Jurkat, Clone E6-1 (cell line): ENCODE measurements at places on chromosomes 12 and 14.

DNA sequence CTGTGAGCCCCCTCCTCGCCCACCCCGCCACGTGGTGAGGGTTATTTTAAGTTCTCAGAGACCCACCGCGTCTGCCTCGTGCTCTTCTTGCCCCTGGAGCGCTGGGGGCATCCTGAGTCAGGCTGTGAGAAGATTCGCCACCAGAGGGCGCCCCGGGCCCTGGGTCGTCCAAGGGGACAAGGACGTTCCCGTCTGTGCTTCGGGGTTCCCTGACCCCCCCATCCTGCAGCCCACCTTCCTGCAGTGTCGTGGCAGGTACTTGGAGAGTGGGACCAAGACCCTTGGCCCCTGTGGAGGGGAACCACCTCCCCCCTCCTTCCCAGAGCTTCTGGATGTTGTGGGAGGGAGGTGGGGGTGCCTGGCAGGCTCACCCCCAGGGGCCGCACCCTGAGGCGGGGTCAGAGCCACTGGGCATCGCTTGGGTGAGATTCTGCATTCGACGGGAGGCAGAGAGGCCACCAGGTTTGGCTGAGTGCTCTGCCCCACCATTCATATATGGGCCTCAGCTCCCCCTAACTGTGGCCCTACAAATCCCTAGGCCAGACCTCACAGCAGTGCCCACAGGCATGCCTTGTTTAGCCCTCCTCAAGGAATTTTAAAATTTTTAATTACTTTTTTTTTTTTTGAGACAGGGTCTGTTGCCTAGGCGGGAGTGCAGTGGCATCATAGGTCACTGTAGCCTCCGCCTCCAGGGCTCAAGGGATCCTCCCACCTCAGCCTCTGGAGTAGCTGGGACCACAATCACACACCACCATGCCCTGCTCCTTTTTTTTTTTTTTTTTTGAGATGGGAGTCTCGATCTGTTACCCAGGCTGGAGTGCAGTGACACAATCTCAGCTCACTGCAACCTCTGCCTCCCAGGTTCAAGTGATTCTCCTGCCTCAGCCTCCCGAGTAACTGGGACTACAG, 17.0 kb downstream of the RHOF start:
- no peak for DNase-seq

- DNase-seq: no peak
These were observed 308.2 kb upstream of the FBXO33 start for GRCh38 chr14:39740454-39740853.

GRCh38 chr14:96246539-96246847, 9.5 kb upstream of the BDKRB1 start:
- DNase-seq: no peak

DNA sequence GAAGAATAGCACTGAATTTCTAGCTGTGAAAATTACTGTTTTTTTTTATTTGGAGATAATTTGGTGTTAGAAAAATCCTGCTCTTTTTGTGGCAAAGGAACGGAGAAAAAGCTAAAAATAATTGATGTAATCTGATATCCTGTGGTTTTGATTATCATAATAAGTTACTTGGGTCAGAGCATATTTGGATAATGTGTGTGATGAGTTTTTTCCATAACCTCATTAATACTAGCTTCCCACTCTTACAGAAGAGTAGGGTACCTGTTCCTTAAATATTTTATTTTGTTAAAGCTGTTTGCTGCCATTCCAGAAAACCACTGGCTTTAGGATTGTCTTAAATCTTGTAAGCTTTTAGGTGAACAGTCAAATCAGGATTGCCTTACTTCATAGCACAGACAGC, 4.7 kb downstream of the PSMC6 start:
- no peak for DNase-seq

DNA sequence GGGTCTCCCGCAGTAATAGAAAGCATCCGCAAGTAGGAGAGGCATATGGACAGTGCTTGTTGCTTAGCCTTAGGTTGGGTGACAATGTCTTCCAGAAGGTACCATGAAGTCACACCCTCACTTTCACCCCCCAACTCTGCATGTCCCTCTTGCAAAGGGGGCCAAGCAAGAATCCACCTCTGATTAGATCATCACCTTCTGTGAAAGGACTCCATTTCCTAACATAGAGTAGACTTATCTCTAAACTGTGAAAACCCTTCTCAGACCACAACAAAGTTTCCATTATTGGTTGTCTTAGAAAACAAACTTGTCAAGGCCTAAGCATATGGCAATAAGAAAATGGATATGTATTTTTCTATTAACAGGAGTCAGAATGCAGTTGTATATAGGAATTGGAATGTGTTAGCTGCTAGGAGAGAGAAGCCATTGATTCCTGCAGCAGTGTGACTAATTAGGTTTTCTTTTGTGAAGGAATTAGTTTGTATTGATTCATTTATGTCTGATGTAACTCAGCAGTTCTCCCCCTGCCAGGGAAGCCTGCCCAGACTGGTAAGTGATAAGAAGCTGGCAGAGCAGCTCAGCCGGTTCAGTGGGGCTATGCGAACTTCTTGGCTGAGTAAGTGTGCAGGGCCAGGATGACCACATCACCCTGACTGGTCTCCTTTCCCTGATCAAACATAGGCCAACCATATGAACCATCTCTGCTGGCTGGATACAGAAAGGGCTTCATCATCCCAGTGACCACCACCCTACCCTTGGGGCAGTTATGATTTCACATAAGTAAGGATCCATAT, 107.3 kb upstream of the CCDC196 start:
- no peak for DNase-seq

GRCh38 chr12:44835641-44836379, 40.3 kb downstream of the NELL2 start:
- no peak for DNase-seq

DNA sequence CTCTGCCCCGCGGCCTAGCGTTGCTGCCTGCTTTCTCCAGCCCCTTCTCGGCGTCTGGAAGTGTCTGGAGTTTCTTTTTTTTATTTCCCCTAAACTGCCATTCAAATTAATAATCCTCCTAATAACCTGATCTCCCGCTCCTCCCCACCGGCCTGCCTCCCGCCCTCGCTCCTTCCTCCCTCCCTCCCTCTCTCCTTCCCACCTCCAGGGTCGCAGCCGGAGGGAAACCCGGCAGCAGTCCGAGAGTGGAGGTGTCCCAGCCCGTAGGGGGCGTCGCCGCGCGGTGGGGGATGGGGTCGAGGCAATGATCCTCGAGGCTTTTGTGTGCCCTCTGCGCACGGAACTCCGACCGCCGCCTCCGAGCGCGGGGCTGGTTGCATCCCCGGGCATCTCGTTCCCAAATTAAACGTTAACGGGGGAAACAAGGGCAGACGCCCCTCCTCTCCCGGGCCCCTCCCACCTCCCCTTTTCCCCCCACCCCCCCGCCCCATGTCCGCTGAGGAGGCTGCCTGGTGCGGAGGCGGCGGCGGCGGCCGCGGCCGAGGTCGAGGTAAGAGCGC, 1.0 kb upstream of the SOCS2 start:
- peak; percentile 35 for DNase-seq

DNA sequence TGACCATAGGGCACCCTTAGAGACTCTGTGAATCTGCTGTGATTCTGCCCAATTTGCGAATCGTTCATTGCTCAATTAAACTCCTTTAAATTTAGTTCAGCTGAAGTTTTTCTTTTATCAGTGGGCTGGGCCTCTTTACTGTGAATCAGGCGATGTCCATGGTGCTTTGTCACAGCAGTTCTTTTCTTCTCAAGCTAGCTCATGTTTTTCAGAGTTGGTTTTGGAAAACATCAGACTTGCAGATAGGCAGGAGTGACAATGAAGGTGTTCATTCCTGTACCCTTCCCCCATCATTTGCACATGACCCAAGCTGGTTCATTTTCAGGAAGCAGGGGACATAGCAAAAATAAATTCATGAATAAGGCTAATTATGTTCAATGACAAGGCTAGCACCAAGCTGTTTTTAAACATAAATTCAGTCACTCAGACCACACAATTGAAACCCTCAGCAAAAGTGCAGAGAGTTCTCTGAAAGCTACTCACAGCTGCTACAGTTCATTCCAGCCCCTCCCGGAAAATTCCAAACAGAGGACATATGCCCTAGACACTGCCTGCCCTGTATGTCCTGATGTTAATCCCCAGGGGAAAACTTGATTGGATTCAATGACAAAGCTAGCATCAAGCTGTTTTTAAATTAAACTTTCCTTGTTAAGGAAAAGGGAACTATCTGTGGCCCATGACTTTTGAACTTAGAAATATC, 383.3 kb downstream of the C12orf75 start:
- no peak for DNase-seq

DNA sequence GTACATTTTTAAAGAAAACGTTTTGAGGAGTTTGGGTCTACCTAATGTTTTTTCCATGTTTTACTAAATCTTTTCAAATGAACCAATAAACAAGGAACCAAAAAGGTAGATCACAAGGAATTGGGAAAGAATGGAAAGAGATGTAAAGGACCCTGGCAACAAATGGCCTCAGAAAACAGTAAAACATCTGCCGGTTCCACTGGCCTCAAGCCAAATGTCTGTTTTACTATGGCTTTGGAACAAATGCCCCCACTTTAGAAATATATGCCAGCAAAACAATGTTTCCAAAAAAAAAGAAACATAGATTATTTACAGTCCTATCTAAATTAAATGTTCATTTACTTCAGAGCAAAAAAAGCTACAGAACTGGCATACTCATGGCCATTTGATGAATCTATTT, 3.0 kb downstream of the TRMT5 start:
- DNase-seq: no peak

GRCh38 chr12:99092100-99092851, 447.2 kb downstream of the APAF1 start:
- peak; percentile 6 for DNase-seq

- DNase-seq: no peak
These were observed 7.6 kb downstream of the TECPR2 start for GRCh38 chr14:102370305-102370809.

- no peak for DNase-seq
These were observed 207.0 kb downstream of the ATP23 start for GRCh38 chr12:58148405-58148804.

- no peak for DNase-seq
These were observed 254.4 kb downstream of the DAD1 start for GRCh38 chr14:22334627-22335026.

- DNase-seq: peak; percentile 45
These were observed 696 bp upstream of the GPHN start for GRCh38 chr14:66507181-66507721.

- DNase-seq: peak; percentile 52
These were observed 23.5 kb upstream of the INF2 start for GRCh38 chr14:104665657-104666522.

- DNase-seq: no peak
These were observed 30.0 kb downstream of the SLC39A9 start for GRCh38 chr14:69428289-69428998.

GRCh38 chr12:46562625-46563225, 190.2 kb upstream of the SLC38A2 start:
- no peak for DNase-seq

- no peak for DNase-seq
These were observed 45.8 kb downstream of the SSH1 start for GRCh38 chr12:108811411-108812180.

DNA sequence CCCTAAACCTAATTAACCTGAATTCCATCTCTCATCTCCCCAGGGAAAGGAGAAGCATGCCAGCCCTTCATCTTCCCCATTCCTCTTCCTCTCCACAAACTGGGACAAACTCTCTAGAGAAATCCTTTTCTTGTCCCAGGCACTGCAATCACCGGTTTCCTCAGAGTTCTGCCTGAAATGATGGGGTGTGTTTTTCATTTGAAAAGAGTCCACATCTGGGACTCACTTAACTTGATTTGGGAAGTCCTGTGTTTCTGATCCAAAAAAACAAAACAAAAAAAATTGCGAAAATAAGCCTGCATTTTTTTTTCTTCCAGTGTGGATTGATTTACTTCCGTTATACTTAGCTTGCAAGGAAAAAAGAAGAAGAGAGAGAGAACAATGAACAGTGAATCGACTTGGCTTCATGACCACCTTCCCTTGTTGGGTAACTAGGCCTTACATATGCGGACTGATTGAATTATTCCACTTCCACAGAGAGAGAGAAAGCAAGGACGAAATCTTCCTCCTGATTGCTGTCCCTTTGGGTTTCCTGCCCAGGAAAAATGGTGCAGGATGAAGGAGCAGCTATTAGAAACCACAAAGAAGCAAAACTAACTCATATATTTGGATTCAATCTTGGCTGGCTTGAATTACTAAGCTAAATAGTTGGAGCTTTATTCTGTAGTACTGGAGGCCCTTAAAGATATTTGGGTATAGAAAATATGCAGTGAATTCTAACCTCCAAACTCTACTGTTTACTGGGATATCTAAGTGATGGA, 506.2 kb upstream of the TBX3 start:
- no peak for DNase-seq

GRCh38 chr12:15180325-15180724, 40.9 kb downstream of the RERG start:
- no peak for DNase-seq

DNA sequence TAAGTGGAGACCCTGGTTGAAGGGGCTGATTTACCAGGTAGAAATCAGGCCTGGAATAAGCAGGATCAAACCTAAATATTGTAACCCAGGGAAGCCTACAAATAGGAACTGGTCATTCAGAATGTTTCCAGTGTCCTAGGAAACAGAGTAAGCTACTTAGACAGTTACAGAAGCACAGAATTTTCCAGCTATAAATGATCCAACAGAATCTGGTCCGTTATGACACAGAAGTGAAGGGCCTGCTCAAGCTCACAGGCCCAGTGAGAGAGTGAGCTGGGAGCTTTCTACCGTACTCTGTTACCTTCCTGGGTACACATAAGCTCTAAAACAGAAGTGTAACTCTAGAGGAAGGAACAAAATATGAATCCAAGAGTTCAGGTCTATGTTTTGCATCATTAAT, 119.1 kb downstream of the TTC7B start:
- DNase-seq: no peak

DNA sequence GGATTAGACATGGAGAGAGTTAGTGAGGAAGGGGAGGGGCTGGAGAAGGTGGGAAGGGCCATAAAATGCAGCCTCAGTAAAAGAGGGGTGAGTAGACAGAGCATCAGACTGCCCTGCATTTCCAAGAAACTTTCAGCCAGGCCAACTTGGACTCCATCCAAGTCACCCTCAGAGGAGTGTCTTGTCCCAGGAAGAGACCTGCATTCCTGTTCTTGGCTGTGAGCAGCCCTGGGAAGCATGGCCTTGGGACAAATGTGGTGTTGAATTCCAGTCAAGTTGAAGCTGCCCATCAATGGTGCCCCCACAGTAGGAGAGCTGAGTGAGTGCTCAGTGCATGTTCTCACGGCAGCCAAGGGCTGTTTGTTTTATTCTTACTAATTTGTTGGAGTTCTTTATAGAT, 35.0 kb upstream of the TUNAR start:
- no peak for DNase-seq

DNA sequence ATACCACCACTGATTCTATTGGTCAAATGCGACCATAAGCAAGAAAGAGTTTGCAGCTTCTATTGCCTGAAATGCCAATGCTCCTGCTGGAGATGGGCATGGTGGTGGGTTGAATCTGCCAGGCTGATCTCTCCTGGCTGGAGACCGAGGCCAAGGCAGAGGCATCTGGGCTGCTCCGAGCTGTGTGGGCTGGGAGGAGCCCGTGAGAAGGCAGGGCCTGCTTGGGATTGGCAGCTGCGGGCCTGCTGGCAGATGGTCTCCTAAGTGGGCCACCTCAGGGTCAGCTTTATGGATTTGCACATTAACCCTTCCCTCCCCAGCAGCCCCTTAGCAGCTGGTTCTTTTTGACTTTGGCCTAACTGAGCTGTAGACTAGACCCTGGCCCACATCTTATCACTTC, 25.4 kb downstream of the SRRM4 start:
- DNase-seq: no peak

- no peak for DNase-seq
These were observed 8.8 kb downstream of the PTPN6 start for GRCh38 chr12:6959805-6960592.
